Sigmoid colon (tissue), 7 donors: ENCODE measurements at places on chromosomes 16 and 17. TPM values are rescaled to one million over a fixed set of nuclear protein-coding genes. Genes with fewer than 3 reads are reported as not detected.

- no peak for DNase-seq
Observed at GRCh38 chr16:55248494-55248893, 75.5 kb upstream of the IRX6 start.

GRCh38 chr17:81341516-81342268, 46.6 kb upstream of the SLC38A10 start:
- peak; percentile 67 for DNase-seq

- no peak for DNase-seq
Observed at GRCh38 chr17:58043221-58044181, 36.5 kb upstream of the SRSF1 start.

DNA sequence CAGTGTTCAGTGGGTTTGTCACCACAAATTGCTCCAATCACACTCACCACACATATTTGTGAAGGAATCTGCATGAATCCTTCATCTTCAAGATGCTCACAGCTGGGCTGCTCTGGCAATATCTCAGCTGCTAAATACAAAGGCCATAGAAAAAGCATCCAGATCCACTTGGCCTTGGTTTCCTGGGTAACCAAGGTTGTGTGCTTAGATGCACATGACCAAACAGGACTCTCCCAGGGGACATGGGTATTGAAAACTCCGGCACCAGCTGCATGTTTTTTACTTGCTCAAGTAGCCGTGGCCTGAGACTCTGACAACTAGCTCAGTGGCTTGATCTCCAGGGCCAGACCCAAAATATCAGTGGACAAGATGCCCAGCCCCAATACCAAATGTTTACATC, 131.3 kb downstream of the CBLN1 start:
- no peak for DNase-seq

DNA sequence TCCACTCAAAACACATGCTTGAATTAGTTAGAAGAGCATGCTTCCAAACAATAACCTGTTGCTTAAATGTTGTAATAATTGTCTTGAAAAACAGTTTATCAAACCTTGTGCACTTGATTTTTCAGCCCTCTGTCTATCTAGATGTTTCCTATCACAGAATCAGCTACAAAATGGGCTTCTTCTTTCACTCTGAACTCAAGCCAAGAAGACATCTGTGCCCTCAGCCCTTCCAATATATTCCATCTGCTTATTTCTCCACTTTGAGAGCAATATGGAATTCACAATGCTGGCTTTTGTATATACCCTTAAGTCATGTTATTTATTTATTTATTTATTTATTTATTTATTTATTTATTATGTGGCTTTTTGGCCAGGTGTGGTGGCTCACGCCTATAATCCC, 234.2 kb downstream of the TOX3 start:
- no peak for DNase-seq

DNA sequence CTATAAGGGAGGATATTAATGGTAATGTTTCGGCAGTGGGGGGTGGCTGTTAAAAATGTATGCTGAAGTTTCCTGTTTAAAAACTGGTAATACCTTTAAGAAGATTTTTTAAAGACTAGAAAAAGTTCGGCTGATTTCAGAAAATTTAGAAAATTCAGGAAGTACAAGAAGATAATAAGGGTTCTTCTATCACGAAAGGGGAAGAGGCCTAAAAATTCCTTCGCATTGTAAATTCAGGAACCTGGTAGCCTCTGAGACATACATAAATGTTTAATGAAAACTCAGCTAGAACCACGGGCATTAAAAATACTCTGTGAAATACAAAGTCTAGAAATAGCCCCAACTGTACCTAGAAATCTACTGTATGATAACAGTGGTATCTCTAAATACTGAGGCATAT, 181.2 kb downstream of the PARN start:
- DNase-seq: no peak

- no peak for DNase-seq
Observed at GRCh38 chr16:2487903-2488531, 13.1 kb downstream of the TBC1D24 start.

- DNase-seq: no peak
Observed at GRCh38 chr17:68102318-68102758, 66.8 kb downstream of the KPNA2 start.

TBC1D3D gene
- not detected for total RNA-seq

PRSS33 gene
- not detected for total RNA-seq
